ENCODE measurements at places on chromosomes 1 and 21.

- no peak for DNase-seq
Observed at GRCh38 chr1:231393668-231394067, 28.4 kb downstream of the EGLN1 start.

DNA sequence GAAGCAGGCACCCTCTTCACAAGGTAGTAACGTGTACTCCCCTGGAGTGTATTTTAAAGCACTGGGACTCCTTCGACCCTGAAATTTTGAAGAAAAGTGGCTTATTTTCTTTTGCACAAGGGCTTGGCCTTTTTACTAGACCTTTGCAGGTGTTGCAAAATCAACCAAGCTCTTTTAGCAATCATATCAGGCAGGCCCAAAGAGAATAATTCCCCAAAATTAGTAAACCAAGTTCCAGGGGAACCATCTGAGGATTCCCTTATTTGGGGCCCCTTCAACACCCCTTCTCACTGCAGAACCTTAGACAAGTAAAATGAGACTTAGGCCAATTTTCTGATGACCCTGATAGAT, 28.3 kb downstream of the CBR1 start:
- DNase-seq, result no peak

DNA sequence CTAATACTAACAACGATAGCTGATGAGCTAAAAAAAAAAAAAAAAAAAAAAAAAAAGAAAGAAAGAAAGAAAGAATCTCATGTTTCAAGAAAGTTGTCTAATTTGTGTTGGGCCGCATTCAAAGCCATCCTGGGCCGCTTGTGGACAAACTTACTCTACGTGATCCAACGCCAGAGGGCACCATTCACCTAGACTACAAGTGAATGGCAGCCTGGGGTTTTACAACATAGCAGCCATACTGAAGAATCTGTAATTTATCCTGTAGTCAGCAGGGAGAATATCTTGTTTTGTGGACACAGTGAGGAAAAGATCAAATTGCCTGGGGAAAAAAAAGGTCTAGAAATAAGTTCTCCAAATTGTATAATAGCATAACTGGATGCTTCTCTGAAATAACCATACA, 47.0 kb downstream of the CYP2J2 start:
- peak; percentile 45 for DNase-seq

GRCh38 chr1:168488138-168488537, 55.7 kb downstream of the XCL2 start:
- peak; percentile 66 for DNase-seq

GRCh38 chr1:29642519-29642918, 406.2 kb downstream of the PTPRU start:
- DNase-seq, result no peak

DNA sequence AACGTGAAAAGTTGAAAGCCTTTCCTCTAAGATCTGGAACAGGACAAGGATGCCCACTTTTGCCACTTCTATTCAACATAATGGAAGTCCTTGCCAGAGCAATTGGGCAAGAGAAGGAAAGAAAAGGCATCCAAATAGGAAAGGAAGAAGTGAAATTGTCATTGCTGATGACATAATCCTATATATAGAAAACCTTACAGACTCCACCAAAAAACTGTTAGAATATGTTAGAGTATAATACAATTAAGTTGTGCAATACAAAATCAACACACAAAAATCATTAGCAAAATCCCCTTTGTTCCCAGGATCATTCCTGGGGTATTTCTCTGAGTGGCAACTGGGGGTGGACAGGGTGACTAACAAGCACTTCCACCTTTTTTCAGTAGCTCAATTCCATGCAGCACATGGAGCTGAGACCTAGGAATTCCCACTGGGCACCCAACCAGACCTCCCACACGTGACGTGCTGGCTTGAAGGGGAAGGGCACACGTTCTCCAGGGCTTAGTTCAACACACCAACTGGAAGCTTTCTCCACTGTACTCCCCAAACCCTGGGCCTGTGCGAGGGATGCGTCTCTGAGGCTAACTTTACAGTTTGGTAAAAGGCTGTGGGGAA, 9.6 kb downstream of the STUM start:
- no peak for DNase-seq

GRCh38 chr1:208737922-208738321, 493.7 kb upstream of the PLXNA2 start:
- DNase-seq, result no peak

GRCh38 chr1:244502630-244503029, 41.6 kb downstream of the CATSPERE start:
- no peak for DNase-seq

GRCh38 chr1:154822233-154822632, 47.8 kb downstream of the KCNN3 start:
- DNase-seq, result no peak

GRCh38 chr1:204116539-204116938, 35.3 kb downstream of the ETNK2 start:
- no peak for DNase-seq

DNA sequence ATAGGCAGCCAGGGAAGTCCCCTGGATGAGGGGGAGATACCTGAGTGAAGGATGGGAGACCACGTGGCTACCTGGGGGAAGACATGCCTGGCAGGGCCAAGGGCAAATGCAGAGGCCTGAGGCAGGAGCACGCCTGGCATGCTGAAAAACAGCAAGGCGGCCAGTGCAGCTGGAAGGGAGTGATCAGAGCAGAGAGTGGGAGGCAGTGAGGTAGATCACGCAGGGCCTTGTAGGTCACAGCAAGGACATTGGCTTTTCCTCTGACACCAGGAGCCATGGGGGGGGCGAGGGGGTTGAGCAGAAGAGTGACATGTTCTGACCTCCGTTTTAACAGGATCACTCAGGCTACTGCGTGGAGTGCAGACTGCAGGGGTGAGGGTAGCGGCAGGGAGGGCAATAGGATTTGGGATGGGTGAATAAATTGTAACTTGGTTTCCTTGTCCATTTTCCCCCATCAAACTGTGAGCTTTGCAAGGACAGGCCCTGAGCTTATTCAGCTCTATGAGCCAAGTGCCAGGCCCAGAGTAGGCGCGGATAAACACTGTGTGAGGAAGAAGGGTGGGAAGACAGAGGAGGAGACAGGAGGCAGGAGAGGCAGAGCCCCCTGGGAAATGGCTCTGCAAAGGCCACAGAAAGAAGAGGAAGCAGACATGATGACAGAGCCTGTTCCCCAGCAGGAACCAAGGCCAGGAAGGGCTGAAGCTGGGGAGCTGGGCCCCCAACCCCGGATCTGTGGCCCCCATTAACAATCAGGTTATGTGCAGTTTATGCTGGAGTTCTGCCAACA, 16.6 kb downstream of the IFI6 start:
- DNase-seq, result no peak

DNA sequence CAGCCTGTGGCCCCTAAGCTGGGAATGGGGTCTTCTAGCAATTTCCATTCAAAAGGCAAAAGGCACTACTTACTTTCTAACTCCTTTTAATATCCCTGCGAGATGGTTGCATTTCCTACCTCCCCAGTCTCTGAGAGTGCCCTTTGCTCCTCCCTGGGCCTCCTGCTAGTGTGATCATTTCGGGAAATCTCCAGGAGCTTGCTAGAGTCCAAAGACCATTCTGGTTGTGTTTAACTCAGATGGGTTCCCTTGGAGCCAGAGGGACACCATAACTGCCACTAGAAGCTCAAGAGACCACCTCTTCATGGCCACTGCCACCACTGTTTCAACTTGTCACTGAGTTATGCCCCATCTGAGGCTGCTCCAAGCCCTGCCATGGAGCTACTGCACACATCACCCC, 34.4 kb upstream of the CYP4B1 start:
- no peak for DNase-seq

- DNase-seq, result peak; percentile 68
Observed at GRCh38 chr21:31316488-31317169, 27.4 kb downstream of the TIAM1 start.

DNA sequence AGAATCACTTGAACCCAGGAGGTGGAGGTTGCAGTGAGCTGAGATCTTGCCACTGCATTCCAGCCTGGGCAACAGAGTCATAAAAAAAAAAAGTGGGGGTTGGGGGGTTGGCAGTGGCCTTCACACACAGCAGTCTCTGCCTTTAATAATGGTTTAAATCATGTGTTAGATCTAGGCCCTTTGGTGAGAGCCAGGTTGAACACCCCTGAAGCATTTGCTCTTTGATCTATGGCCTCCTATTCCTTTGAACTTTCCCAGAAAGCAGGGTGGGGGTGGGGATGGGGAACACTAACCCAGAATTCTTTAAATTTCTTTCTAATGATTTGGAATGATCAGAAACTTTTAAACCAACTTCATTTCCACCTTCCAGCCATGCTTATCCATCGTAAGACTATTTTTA, 313.0 kb downstream of the KIF26B start:
- no peak for DNase-seq

DNA sequence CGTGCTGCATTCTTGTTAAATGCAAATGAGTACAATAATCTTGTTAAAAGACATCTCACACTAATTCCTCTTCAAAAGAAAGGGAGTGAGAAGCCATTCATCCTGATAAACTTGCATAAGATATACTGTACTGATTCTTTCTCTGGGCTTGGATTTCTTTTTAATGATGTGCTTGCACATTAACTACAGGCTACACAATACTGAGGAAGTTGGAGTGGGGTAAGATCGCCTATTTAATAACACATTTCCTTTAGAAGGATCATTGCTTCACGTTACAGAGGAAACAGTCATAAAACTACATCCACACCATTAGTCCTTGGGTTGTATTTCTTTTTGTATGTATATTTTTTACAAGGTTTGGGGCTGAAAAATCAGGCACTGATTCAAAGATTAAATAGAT, 36.6 kb downstream of the NRIP1 start:
- DNase-seq, result no peak

GRCh38 chr1:77829851-77830250, 50.4 kb downstream of the MIGA1 start:
- DNase-seq, result no peak

- no peak for DNase-seq
Observed at GRCh38 chr1:98101364-98101763, 180.5 kb upstream of the DPYD start.

DNA sequence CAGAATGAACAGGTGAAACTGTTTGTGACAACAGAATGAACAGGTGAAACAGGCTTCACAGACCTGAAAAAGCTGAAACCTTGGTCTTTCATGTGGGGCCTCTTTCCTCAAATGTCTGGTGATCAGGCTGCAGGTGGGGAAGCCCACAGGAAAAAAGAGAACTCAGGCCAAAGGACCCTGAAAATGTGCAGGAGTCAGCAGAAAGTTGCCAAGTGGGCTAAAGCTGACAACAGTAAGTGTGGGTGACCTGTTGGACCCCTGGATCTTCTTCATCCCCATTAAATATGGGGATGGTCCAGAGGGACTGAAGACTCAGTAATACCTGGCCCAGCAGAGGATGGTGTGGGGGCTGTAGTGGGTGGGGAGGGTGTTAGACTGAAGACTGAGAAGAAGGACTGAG, 9.1 kb upstream of the CHIT1 start:
- DNase-seq, result no peak

GRCh38 chr1:167679714-167680113, 42.1 kb upstream of the MPZL1 start:
- DNase-seq, result no peak

DNA sequence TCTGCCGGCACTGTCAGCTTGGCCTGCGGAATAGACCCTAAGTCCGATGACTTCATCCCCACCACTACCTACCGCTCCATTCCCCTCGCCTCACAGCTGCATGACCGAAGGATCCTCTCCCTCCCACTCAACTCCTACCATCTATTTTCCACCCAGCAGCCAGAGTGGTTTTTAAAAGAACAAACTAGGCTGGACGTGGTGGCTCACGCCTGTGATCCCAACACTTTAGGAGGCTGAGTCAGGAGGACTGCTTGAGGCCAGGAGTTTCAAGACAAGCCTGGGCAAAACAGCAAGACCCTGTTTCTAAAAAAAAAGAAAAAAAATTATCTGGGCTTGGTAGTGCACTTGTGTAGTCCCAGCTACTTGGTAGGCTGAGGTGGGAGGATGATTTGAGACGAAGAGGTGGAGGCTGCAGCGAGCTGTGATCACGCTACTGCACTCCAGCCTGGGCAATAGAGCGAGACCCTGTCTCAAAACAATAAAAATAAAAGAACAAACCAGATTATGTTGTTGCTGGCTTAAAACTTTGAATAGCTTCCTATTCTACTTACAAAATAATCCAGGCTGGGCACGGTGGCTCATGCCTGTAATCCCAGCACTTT, 59.0 kb downstream of the UBIAD1 start:
- DNase-seq, result no peak

DNA sequence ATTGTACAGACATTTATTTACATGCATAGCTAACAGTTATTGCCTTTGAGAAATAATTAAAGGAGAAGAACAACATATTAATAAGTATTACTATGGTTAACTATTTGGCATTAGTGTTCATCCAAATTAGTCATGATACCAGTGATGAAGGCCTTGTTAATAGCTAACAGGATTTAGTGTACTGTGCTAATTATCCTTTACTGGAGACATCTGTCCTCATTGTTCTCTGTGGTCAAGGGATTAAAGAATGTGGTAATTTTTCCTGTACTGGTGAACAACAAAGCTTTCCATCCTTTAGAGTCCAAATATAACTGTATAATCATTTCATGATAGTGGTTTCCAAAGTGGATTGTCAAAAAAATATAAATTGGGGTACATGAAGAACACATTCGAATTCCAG, 103.9 kb downstream of the ADGRL4 start:
- no peak for DNase-seq

- no peak for DNase-seq
Observed at GRCh38 chr1:225780630-225781029, 3.0 kb downstream of the SRP9 start.

- DNase-seq, result peak; percentile 63
Observed at GRCh38 chr1:70071601-70072000, 133.8 kb downstream of the LRRC40 start.

GRCh38 chr1:150760013-150760412, 5.6 kb downstream of the CTSS start:
- no peak for DNase-seq

DNA sequence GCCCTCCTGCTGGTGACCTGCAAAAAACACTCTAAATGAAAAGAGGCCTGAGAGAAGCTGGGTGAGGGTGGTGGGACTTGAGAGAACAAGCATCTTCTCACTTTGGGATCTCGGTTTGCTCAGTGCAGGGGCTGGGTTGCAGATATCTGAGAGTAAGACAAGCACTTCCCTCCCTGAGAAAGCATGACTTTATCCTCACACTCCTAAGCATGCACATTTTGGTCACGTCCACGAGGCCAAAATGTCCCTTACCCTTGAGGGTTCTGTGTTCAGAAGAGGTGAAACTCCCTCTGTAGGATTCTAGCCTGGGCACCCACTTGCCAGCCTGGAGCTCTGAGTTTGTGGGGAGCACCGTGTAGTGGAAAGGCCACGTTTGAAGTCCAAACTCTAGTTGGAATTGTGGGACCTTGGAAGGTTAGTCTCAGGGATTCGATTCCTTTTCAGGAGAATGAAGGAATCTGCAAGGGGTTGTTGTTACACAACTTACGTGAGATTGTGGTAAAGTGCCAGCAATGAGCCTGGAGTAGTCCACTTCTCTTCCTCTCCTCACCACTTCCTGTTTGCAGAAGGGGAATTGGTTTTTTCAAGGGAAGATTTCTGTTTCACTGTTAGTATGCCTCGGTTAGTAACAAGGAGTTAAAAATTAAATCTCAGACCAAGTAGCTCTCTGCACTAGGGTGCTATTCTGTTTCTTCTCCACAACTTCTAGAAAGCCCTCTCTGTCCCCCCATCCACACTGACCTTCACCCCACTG, 3.0 kb downstream of the FCAMR start:
- peak; percentile 29 for DNase-seq

GRCh38 chr1:34884961-34885360, 25.4 kb upstream of the SMIM12 start:
- no peak for DNase-seq
